Stimulated activated CD8-positive, alpha-beta memory T cell treated with anti-CD3 and anti-CD28 coated beads, Interleukin-15, amount 100 ng/mL, for 24 hours (primary cell): ENCODE measurements at places on chromosomes 4 and X.

GRCh38 chr4:184898793-184899192, 73.0 kb upstream of the ACSL1 start:
- DNase-seq: no peak

DNA sequence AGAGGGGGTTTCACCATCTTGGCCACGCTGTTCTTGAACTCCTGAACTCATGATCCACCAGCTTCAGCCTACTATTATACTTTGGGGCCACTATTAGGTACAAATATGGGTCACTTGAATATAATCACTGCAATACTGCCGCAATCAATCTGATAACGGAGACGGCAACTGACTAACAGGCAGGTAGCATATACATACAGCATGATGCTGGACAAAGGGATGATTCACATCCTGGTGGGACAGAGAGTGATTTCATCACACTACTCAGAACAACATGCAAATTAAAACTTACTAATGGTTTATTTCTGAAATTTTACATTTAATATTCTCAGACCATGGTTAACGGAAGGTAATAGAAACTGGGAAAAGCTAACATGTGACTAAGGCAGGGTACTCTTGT, 10.9 kb downstream of the LRBA start:
- DNase-seq: no peak

GRCh38 chrX:53031380-53031779, 17.2 kb upstream of the GPR173 start:
- no peak for DNase-seq

GRCh38 chr4:187175197-187175596, 451.5 kb upstream of the FAT1 start:
- DNase-seq: no peak

DNA sequence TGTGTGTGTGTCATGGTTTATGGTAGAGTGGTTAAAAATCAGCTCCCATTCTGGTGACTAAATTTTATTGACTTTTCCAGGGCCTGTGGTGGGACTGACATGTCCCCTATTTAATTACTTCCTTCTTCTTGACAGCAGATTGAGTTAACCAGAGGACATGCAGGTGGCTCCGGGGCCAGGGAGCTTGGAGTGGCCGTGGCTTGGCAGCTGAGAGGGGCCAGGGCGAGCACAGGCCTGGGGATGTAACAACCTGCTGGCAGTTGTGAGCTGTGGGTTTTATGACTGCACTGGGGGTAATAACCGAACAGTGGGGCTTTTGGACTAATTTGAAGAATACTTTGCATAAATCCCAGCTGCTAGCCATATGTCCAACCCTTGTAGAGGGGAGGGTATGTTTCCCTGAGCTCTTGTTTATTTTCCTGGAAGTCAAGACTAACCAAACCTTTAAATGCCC, 186.0 kb downstream of the MID1IP1 start:
- DNase-seq: no peak

DNA sequence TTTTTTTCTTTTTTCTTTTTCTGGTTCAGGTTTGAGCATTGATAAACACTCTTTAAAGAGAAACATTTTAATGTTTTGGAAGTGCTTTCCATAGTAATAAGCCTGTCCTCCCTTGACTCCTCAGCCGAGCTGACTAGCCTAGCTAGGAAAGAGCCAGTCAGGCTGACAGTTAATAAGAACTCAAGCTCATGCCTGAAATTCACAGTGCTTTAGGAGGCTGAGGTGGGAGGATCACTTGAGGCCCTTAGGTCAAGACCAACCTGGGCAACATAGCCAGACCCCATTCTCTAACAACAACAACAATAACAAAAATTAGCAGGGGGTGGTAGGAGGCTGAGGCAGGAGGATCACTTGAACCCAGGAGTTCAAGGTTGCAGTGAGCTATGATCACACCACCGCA, 53.4 kb upstream of the ZCCHC13 start:
- no peak for DNase-seq

DNA sequence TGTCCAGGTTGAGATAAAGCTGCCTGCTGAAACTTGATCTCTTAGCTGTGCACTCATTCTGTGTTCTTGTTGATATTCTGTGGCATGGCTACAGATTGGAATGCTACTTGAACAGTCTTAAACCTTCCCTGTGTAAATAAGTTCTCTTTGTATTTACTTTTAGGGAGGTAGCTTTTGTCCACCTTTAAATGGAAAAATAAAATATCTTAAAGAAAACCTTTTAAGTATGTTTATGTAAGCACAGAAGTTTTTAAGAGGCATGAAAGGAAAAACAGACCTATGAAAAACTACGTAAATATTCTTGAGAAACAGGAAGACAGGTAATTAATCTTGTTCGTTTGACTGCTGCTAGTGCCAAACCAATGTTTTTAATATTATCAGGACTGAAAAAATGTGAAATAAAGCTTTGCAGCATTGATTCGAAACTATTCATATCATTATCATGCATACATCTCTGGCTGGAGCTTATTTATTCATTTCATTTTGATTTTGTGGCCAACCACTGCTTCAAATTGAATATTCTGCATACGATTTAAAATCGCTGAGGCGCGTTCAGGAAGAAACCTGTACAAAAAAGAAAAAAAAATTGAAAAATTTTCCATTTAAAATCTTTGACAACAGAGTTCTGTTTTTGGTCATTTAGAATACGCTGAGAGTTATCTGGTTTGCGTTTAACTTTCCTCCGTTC, 17.8 kb downstream of the HSD17B13 start:
- DNase-seq: no peak

GRCh38 chrX:20352504-20352903, 85.8 kb upstream of the RPS6KA3 start:
- DNase-seq: no peak

DNA sequence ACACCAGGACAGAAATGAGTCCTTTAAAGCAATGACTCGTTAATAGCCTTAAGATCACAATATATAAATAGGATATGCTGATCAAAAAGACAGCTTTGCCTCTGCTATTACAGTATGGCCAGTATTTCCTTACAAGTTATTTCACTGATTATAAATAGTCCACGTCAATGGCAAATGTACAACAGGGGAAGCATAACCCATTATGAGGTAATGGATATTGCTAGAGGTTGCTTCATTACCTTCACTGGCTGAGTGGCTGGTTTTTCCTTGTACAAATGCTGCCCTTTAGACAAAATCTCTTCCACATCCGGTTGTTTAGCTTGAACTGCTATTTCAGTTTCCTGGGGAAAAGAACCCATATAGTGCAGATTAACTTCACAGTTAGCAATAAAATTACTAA, 764.6 kb upstream of the FTHL17 start:
- DNase-seq: no peak

- no peak for DNase-seq
Measured at GRCh38 chrX:150897421-150898320, 797 bp downstream of the CD99L2 start.

DNA sequence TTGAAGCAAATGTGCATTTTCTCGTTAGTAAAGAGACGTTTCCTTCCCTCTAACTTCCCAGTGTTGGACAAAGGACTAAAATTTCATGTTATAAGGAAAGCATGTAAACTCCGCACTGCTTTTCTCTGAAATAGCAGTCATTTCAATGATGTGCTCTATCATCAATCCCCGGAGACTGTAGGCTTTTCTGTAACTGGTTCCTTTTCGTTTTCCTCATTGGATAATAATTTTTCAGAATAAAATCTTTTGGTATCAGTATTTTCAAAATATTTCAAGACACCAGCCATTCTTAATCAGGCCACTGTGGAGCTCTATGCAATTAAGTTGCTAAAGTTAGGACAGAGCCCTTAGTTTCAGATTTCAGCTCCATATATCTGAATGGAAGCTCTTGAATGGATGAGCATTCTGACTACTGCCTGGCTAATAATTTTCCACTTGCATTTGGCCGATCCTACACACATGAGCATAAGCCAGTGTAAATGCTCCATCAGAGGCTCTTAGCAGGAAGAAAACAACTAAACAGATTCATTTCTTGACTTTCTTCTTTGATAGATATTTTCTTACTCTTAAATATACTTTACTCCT, 157.7 kb downstream of the CHIC2 start:
- no peak for DNase-seq

DNA sequence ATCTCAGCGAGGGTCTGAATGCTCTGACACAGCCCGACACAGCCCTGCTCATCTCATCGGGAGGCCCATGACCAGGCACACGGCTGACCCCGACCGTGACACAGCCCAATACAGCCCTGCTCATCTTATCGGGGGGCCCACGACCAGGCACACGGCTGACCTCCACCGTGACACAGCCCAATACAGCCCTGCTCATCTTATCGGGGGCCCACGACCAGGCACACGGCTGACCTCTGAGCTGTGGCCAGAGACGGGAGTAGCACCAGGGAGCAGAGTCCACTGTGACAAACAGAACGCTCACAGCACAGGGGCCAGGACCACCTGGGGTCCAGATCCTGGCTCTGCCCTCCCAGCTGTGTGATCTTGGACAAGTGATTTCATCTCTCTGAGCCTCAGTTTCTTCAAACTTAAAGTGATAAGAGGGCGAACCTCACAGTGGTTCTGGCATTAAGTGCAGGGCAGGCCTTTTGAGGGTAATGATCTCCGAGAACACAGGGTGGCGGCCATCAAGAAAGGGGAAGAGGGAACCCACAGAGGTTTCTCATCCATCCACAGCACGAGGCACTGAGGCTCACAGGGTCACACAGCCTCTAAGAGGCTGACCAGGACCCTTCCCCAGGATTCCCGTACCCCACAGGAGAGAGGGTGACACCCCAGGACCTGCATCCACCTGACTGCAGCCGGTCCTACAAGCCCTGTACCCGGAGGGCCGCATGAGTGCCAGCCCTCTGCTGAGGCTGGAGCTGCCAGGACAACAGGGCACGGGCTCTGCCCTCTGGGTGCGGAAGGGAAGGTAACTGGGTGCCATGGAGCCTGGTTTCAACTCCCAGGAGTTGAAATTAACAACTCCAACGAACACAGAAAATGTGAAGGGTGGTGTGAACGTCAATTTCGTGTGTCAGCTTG, 60.1 kb downstream of the WFS1 start:
- no peak for DNase-seq

DNA sequence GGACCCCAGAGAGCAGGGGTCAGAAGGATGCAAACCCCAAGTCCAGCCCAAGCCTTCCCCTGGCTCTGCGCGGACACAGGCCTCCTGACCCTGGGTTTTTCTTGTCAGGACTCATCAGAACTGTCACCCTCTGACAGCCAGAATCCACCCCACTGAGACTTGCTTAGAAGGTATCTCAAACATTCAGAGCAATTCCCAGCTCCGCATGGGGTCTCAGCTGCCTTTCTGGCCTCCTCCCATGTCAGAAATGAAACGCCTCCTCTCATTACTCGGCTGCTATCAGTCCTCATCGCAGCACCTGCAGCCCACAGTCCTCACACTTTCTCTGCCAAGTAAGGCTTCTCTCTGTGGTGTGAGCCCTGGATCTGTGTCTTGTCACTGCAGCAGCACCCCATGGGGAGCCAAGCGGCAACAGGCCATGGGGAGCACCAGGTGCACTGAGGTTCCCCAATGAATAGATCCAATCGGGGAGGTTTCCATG, 97.8 kb downstream of the WFS1 start:
- no peak for DNase-seq

GRCh38 chr4:183515411-183515810, 10.6 kb downstream of the ING2 start:
- DNase-seq: no peak

DNA sequence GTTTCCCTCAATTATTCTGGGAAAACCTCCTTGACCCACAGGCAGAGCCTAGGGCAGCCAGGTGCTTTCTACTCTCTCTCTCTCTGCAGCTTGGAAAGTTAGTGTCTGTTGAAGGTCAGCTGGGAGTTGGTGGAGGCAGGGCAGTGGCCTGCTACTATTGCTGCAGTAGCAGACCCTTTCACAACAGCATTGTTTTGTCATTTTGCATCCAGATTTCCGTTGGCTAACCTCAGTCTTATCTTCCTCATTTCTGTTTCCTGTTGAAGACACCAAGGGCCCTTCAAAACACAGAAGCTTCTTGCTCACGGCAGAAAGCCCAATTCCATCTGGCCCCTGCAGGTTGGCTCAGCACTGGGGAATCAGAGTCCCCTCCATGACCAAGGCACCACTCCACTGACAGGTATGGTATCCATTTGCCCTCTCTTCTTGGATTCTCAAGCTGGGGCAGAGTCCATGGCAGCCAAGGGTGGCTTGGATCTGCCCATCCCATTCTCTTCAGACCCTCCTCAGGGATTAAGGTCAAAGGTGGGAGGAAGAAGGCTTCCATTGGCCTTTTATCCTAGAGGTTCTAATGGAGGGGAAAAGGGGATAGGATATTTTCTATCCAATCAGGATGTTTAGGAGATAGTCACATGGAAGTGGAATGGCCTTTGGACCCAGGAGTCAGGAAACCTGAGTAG, 24.6 kb downstream of the VSIG4 start:
- no peak for DNase-seq
